ENCODE measurements at places on chromosomes 16 and 17.
A peak's percentile ranks its signal among the peaks of the same experiment; 100 is the strongest.

- no peaks in the 10 kb centered on the region for H3K27me3 ChIP-seq
- peaks cover 67% of the 10 kb centered on the region for H3K4me1 ChIP-seq
- peak overlapping the region; percentile 67 for H3K4me3 ChIP-seq
- peak overlapping the region; percentile 96 for H3K27ac ChIP-seq
- DNase-seq: no peak
- peaks cover 49% of the 10 kb centered on the region for H3K36me3 ChIP-seq
Measured at GRCh38 chr16:28155293-28155692, 56.5 kb downstream of the XPO6 start.

GRCh38 chr16:3175157-3176093 lies 12.6 kb upstream of the OR1F1 start:
- H3K27ac ChIP-seq: no peak overlapping the region
- peaks cover 27% of the 10 kb centered on the region for H3K4me1 ChIP-seq
- peak overlapping the region; percentile 38 for H3K4me3 ChIP-seq

GRCh38 chr16:4053301-4053845 lies 62.9 kb downstream of the ADCY9 start:
- no peak overlapping the region for H3K4me3 ChIP-seq
- peaks cover 38% of the 10 kb centered on the region for H3K4me1 ChIP-seq
- H3K36me3 ChIP-seq: no peaks in the 10 kb centered on the region

- no peak for DNase-seq
- peaks cover 8% of the 10 kb centered on the region for H3K36me3 ChIP-seq
- H3K27me3 ChIP-seq: peaks cover 9% of the 10 kb centered on the region
- H3K4me3 ChIP-seq: no peak overlapping the region
- H3K27ac ChIP-seq: no peak overlapping the region
Measured at GRCh38 chr16:19396555-19397011, 21.1 kb upstream of the TMC5 start.

GRCh38 chr17:5282642-5283217 lies 646 bp downstream of the RABEP1 start:
- H3K4me3 ChIP-seq: peak overlapping the region; percentile 88
- DNase-seq: no peak
- peaks cover 23% of the 10 kb centered on the region for H3K36me3 ChIP-seq

GRCh38 chr16:3095869-3096268 lies 3.2 kb downstream of the ZSCAN10 start:
- DNase-seq: no peak
- peaks cover 42% of the 10 kb centered on the region for H3K27me3 ChIP-seq
- no peaks in the 10 kb centered on the region for H3K36me3 ChIP-seq

- H3K27me3 ChIP-seq: no peaks in the 10 kb centered on the region
- DNase-seq: peak; percentile 86
- no peak overlapping the region for H3K27ac ChIP-seq
- no peaks in the 10 kb centered on the region for H3K36me3 ChIP-seq
- H3K4me1 ChIP-seq: peaks cover 47% of the 10 kb centered on the region
- no peak overlapping the region for H3K4me3 ChIP-seq
Measured at GRCh38 chr17:81419319-81419885, 24.1 kb downstream of the BAHCC1 start.

GRCh38 chr17:78933959-78934568 lies 8.9 kb upstream of the TIMP2 start:
- H3K4me3 ChIP-seq: peak overlapping the region; percentile 35
- no peaks in the 10 kb centered on the region for H3K36me3 ChIP-seq
- peaks cover 8% of the 10 kb centered on the region for H3K27me3 ChIP-seq
- H3K4me1 ChIP-seq: peaks cover 38% of the 10 kb centered on the region
- H3K27ac ChIP-seq: peak overlapping the region; percentile 89
- DNase-seq: peak; percentile 82

DNA sequence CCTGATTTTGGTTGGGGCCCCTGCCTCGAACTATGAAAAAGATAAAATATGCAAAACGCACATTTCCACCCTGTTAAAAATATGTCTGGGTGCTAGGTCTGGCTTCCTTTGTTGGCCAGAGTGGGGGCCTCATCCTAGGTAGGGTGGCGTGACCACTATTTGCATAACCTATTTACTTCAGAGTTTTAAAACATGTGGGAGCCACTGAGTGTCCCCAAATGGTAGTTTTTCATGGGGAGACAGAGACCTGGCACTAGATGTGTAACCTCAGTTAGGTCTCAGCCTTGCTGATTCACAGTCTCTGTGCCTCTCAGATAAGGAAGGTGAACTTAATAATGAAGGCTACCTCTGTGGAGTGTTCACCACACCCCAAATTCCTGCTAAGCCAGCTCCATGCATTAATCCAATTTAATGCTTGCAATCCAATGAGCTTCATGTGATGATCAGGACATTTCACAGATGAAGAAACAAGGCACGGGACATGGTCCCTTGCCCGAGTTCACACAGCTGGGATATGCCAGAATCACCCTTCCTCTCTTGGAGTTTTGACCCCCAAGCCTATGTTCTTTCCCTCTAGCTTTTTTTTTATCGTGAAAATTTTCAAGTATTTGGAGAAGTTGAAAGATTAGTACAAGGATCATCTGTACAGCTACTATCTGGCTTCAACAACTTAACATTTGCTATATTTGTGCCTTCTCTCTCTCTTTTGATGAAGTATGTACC lies 103.4 kb downstream of the IRF8 start:
- no peak for DNase-seq
- H3K4me1 ChIP-seq: peaks cover 5% of the 10 kb centered on the region
- H3K36me3 ChIP-seq: no peaks in the 10 kb centered on the region
- peaks cover 33% of the 10 kb centered on the region for H3K27me3 ChIP-seq

DNA sequence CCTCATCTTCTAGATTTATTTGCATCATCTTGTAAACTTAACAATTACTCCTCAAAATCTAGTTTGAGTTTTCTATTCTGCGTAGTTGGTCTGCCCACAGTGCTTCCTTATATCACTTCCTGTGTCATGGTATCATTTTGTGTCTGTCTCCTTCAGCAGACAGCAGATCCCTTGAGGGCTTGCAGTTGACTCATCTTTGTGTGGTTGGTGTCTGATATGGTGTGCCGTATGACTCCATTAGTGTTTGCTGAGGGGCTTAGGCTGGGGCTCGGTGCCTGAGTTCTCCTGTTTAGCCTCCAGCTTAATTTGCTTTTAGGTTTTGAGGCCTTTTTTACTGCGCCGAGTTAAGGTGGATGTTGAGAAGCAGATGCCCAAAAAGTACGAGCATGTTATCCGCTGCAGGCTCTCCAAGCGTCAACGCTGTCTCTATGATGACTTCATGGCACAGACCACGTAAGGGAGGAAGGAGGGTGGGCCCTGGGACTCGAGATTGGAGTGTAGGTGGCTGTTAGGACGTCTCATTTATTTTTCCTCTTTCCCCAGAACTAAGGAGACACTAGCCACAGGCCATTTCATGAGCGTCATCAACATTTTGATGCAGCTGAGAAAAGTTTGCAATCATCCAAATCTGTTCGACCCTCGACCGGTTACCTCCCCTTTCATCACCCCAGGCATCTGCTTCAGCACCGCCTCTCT lies 16.9 kb downstream of the SRCAP start:
- peak overlapping the region; percentile 34 for H3K27ac ChIP-seq
- no peak overlapping the region for H3K4me3 ChIP-seq
- peaks cover 79% of the 10 kb centered on the region for H3K36me3 ChIP-seq

GRCh38 chr17:6706996-6707395 lies 6.2 kb downstream of the SLC13A5 start:
- H3K27me3 ChIP-seq: peaks cover 67% of the 10 kb centered on the region
- no peak overlapping the region for H3K4me3 ChIP-seq
- no peak for DNase-seq
- no peak overlapping the region for H3K27ac ChIP-seq
- no peaks in the 10 kb centered on the region for H3K36me3 ChIP-seq

DNA sequence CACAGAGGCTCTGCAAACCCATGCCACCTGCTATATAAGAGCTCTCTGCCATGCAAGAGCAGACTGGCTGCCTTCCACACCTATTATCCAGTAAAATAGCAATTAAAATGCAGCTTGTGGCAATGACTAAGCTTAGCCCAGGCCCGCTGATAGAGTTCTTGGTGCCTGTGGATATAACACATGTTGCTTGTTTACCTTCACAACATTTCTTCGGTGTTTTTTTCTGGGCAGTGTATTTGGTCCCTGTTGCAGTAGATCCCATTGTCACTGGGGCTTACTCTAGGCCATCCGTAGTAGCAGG lies 63.5 kb downstream of the SPECC1 start:
- no peak overlapping the region for H3K27ac ChIP-seq
- peaks cover 7% of the 10 kb centered on the region for H3K4me1 ChIP-seq
- no peak for DNase-seq
- peaks cover 7% of the 10 kb centered on the region for H3K27me3 ChIP-seq
- H3K4me3 ChIP-seq: no peak overlapping the region

- H3K4me3 ChIP-seq: no peak overlapping the region
- H3K4me1 ChIP-seq: peaks cover 33% of the 10 kb centered on the region
- no peak overlapping the region for H3K27ac ChIP-seq
Measured at GRCh38 chr17:15133826-15134225, 131.3 kb downstream of the PMP22 start.

- no peaks in the 10 kb centered on the region for H3K36me3 ChIP-seq
- H3K27ac ChIP-seq: no peak overlapping the region
- peak overlapping the region; percentile 86 for H3K4me3 ChIP-seq
- DNase-seq: no peak
- H3K4me1 ChIP-seq: peaks cover 12% of the 10 kb centered on the region
Measured at GRCh38 chr17:65121916-65122806, 15.0 kb upstream of the RGS9 start.

GRCh38 chr16:894841-895240 lies 75.9 kb downstream of the LMF1 start:
- no peak overlapping the region for H3K27ac ChIP-seq
- DNase-seq: no peak
- H3K4me3 ChIP-seq: no peak overlapping the region
- H3K36me3 ChIP-seq: peaks cover 4% of the 10 kb centered on the region
- peaks cover 49% of the 10 kb centered on the region for H3K4me1 ChIP-seq

GRCh38 chr17:1928976-1929375 lies 96.2 kb downstream of the RTN4RL1 start:
- DNase-seq: no peak
- no peak overlapping the region for H3K27ac ChIP-seq
- H3K27me3 ChIP-seq: peaks cover 13% of the 10 kb centered on the region
- H3K36me3 ChIP-seq: no peaks in the 10 kb centered on the region

Data from nephron progenitor cell (in vitro differentiated cells).